Urothelium cell line (cell line): ENCODE measurements at places on chromosomes 4 and X.

DNA sequence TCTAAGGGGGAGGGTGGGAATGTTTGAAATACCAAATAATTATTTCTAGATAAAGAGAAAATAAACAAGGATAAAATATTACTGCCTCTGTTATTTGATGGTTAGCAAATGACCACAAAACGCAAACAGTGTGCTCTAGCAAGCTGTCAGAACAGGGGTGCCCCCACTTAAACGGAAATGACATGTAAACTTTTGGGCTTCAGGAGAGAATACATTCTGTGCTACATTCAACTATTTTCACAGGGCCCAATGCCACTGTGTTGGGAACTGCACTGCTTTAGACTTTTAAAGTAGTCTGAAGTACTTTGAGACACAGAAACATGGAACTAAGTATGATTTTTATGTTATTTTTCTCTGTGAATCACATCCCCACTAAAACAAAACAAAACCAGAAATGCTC lies 14.1 kb downstream of the CD40LG start:
- no peak for DNase-seq

DNA sequence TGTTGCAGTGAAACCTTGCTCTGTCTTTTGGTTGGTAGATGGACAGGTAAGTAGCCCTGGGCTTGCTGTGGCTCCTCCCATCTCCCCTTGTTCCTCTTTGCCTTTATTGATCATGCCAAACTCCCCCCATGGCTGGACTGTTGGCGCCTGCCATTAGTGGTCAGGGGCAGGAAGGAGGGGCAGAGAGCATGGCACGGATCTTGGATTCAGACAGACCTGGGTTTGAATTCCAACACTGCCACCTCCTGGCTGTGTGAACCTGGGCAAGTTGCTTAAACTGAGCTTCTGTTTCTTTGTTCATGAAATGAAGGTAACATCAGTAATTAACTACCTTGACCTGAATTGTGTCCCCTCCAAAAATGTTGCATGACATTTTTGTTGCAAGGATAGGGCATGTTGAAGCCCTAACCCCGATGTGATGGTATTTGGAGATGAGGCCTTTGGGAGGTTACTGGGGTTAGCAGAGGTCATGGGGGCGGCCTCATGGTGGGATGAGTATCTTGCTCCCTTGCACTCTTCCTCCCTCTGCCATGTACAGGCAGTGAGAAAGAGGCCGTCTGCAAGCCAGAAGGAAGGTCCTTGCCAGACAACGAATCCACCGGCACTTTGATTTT lies 6.0 kb downstream of the SLC2A9 start:
- peak; percentile 18 for DNase-seq

DNA sequence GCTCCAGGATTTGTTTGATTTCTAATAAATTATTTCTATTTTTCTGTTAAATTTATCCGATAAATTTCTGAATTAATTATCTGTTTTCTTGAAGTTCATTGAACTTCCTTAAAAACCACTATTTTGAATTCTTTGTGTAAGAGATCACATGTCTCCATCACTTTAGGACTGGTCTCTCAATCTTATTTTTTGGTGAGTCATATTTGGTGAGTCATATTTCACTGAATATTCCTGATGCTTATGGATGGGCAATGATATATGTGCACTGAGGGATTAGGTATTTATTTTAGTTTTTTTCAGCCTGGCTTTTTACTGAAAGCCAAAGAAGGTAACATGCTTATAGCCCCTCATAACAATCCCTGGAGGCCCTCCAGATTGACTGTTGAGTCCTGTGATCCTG lies 48.5 kb upstream of the IL15 start:
- no peak for DNase-seq

DNA sequence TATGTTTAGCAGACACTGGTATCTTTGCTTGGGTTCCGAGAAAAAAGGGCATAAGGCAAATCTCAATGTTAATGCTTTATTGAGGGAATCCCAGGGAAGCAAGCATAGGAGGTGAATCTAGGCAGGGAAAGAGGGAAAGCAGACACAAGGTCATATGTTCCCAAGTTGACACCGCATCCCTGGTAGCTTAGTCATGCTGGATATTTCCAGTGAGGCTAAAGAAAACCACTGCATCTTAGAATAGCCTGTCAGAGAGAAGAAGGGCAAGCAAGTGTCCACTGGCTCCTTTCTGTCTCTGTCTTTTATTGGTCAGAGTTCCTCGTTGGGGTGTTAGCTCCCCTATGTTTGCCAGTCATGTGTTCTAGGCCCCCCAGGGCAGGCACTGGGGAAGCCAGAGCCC lies 104.7 kb downstream of the NKX6-1 start:
- peak; percentile 28 for DNase-seq

- no peak for DNase-seq
Observed at GRCh38 chr4:56654238-56654632, 26.9 kb downstream of the HOPX start.

DNA sequence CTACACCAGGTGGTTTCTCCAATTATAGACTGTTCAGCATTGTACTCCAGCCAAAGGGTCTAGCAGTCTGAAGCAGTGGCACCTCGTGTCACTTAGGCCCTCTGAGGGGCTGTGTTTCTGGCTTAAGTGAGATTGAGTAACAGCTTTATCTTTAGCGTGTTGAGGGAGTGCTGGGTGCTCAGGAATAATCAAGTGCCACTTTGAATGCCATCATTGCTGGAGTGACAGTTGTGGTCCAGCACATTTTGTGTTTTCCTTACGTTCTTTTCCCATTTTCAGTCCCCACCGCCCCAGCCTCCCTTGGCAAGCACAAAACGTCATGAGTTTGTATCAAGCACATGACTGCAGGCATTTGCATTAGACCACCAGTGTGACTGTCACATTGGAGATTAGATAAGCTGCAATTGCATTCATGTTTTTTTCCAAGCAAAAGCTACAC lies 58.7 kb downstream of the FNIP2 start:
- DNase-seq: no peak

- no peak for DNase-seq
Observed at GRCh38 chr4:21991050-21991449, 42.5 kb upstream of the KCNIP4 start.

GRCh38 chr4:158906073-158906472 lies 137.2 kb downstream of the FNIP2 start:
- no peak for DNase-seq

GRCh38 chr4:25986807-25987206 lies 72.8 kb downstream of the SMIM20 start:
- no peak for DNase-seq

DNA sequence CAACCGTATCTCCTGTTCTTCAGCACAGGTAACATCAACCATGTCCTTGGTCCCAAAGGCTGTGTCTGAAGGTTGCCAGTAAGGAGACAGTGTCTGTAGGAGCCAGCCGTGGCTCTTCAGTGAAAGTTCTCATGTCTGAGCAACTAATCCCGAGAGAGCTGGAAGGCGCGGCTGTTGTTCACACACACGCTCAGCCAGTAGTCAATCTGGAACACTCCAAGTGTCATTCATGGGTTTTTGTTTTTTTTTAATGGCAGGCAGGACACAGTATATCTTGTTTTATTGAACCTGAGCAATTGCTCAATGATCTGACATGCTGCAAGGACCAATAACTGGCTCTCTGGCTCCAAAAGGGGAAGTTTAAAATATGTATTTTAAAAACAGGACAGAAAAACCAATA lies 48.4 kb upstream of the MAP3K15 start:
- DNase-seq: no peak

DNA sequence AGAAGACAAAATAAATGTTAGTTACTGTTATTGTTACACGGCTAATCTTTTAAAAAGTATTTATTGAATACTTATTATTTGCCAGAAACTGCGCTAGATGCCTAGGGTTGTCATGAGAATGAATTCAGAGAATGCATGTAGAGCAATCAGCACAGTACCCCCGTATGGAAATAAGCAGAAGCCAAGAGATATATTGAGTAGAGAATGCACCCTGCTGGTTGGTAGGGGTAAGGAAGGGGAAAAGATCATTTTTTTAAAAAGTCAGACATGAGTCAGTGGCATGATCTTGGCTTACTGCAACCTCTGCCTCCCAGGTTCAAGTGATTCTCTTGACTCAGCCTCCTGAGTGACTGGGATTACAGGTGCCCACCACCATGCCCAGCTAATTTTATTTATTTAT lies 13.1 kb upstream of the DRP2 start:
- peak; percentile 36 for DNase-seq

DNA sequence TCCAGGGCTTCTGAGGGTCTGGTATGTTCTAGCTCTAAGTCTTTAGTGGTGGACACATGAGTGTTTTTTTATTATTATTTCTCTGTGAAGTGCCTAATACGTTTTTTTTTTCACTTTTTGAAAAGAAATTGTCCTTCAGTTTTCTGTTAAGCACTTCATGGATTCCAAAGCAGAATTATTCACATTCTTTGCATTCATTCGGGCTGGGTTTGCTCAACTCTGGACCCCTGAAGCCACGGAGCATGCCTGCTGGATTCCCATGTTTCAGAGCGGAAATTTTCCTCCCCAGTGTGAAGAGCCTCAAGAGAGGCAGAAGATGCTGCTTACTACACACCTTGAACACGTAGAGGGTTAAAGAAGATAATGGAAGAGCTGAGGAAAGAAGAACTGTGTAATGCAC lies 107.5 kb downstream of the EGF start:
- DNase-seq: peak; percentile 14

DNA sequence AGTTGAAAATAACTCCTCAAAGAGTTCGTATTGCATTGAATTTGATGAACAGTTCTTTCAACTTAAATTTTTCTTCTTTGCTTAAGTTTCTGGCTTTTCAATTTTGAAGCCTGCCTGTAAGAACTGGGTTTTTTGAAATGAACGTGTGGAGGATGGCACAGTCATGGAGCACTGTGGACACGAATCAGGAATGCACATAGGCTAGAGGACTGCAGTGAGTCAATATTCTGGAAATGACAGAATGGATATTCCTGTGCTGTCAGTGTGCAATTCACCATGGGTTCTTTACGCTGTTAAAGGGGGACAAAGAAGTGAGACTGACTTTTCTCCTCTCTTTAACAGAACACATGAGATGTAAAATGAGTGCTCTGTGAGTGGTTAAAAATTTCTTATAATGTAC lies 368.0 kb upstream of the AGA start:
- no peak for DNase-seq

DNA sequence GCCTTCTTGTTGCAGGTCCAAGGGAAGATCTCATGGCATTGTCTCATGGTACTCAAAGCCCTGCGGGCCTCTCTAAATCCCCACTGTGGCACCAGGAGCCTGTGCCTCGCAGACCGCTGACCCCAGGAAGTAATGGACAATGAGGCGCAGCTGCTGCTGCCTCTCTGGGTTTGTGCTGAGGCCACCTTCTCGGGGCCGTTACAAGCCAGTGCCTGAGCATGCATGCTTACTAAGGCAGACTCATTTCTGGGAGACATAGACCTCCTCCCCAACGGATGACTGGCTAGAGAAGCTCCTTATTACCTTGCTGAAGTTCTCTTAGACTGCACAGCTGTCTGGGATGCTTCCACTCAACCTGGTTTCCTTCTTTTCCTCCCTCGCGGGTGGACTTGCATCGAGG lies 1.3 kb downstream of the BDH2 start:
- DNase-seq: no peak

- peak; percentile 2 for DNase-seq
Observed at GRCh38 chrX:13489454-13489853, 79.9 kb upstream of the EGFL6 start.
